ENCODE measurements at places on chromosomes 16 and 17.

DNA sequence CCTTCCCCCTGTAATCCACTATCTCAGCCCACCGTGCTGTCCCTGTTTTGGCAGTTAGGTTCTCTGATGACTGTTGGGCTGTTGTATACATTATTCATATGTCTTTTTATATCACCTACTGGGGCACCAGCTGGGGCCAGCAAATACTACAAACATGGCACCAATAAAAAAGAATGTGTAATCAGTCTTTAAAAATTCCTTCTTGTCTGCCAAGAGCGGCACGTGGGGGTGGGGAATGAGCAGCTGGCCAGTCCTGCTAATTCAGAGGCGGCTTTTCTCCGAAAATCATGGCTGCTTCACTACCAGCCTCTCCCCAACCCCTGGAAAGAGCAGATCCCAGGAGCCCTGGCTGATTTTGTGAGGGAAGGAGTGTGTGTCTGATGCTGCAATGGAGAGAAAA lies 77.7 kb upstream of the EEF2KMT start:
- no peak for DNase-seq

DNA sequence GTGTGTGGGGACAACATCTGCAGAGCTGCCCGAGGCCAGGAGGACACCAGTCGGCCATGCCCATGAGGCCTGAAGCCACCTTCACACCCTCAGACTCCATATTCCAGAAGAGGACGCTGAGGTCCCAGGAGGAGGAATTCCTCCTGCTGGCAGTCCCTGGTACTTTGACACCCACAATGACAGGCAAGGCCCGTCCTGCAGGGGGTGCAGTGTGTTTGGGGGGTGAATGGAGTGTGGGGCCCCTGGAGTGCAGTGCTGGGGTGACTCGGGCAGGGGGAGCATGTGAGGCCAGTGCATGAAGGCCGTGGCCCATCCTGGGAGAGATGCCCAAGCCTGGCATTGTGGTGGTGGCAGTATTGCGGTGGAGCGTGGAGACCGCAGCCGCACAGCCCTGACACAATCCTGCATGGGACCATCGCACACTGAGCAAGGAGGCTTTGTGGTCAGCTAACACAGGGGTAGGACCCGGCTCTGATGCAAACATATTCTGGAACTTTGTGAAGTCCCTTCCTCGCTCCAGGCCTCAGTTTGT lies 52.2 kb downstream of the ZDHHC7 start:
- no peak for DNase-seq

DNA sequence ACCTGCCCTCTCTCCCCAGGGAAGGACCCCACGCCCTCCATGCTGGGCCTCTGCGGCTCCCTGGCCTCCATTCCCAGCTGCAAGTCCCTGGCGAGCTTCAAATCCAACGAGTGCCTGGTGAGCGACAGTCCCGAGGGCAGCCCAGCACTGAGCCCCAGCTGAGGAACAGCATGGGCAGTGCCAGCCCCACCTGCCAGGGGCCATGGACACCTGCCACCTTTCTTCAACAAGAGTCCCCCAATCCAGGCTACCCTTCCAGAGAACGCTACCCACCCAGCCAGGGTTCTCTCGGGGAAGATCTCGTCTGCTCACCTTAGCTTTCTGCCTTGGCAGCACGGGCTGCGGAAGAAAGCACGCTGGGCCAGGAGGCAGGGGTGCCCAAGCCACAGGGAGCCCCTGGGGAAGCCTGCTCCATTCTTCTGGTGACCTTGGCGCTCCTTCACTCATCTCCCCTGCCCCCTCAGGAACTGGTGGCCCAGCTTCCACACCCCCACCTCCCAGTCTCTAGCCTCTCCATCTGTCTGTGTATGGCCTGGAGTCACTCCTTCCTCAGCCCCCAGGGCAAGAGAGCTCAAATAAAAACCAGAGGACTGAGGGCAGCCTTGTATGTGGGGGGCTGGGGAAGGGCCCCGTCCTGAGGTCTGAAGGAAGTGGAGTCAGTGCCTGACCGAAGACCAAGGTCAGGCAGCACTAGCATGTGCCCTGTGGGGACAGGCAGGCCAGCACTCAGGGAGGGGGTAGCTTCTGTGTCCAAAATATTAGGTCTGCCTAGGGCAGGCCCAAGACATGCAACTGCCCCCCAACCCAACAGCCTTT lies 6.3 kb downstream of the SLC25A39 start:
- DNase-seq: peak; percentile 56

GRCh38 chr17:64608571-64608981 lies 53.5 kb downstream of the SMURF2 start:
- no peak for DNase-seq

DNA sequence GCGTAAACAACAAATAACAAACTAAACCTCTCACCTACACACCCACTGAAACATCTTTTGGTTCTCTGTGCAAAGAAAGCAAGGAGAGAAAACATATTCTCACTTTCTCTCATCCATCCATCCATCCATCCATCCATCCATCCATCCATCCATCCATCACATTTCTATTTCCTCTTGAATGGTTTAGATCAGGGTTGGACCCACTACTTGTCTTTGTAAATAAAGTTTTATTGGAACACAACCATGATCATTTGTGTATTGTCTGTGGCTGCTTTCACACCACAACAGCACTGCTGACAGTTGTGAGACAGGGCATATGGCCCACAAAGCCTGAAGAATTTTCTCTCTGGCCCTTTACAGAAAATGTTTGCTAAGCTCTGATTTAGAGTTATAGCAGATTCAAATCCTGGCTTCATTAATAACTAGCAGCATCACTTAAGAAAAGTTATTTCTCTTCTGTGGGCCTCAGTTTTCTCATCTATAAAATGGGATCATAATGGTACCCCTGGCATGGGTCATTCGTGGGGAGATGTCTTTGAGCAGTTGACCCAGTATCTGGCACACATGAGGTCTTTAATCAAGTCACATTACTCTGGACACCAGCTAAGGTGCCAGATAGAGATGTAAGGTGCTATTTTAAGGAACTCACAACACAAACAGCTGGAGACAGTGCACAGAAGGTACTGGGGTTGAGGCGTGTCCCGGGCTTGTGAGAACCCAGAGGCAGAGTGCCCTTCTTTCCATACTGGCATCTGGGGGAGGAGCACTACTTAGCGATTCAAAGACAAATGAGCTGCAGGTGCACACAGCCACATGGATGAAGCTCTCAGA lies 146.3 kb downstream of the CMIP start:
- DNase-seq: no peak

DNA sequence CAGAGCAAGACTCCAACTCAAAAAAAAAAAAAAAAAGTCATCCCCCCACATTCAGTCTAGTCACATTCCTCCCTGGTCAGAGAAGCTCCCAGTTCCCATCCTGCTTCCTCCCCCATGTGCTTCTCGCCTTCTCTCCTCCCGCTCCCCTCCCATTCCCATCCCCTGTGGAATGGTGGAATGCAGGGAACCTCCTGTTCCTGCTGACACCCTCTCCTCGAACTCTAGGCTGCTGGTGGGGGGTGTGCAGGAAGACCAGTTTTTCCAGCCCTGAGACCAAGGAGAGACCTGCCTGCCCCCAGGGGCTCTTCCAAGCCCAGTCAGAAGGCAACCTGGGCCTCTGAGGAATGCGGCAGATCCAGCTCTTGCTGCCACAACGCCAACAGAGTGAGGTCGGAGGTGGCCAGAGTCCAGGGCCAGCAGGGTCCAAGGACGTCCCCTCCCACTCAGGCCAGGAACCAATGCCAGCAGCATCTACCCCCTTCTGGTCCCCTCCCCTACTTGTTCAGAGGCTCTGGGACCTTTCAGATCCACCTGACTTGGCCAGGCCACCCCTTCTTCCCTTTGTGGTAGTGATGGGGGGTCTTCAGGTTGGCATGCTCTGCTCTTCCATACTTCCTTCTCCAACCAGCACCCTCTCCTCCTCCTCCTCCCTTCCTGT lies 39.3 kb upstream of the TAC4 start:
- no peak for DNase-seq

- DNase-seq: no peak
These were observed 86.8 kb downstream of the MSI2 start for GRCh38 chr17:57342963-57343589.

- DNase-seq: no peak
These were observed 1.8 kb downstream of the SALL1 start for GRCh38 chr16:51149251-51149661.

- no peak for DNase-seq
These were observed 142.7 kb upstream of the GNAO1 start for GRCh38 chr16:56048425-56049105.

DNA sequence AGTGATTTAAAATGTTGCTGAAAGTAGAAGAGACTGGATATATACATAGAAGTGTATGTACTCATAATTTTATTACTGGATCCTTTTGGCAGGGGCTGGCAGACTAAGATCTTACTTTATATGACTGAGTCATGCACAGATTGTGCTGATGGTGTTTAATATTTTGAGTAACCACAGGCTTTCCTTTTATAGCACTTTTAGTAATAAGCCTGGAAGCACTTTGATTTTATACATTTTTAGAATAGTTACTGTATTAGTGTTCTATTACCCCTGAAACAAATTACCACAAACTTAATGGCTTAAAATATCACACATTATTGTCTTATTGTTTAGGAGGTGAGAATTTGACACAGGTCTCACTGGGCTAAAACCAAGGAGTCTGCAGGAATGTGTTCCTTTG lies 113.4 kb upstream of the CDH8 start:
- no peak for DNase-seq

- DNase-seq: no peak
These were observed 302.4 kb downstream of the SOX9 start for GRCh38 chr17:72423286-72423589.

- DNase-seq: no peak
These were observed 214.0 kb downstream of the NTN1 start for GRCh38 chr17:9235346-9235745.

DNA sequence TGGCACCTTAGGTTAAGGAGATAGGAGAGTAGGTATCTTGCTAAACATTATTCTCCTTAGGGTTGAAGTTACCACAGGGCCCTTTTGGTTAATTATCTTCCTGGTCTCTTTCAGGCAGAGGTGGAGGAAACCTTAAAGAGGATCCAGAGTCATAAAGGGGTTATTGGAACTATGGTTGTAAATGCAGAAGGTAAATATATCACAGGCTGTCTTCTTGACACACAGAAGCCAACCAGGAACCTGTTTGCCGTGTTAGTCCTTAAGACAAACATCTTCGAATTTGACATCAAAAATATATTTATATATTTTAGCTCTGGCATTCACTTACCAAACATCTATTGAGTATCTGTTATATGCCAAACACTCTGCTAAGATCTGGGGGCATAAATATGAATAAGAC lies 2.4 kb downstream of the DYNLRB2 start:
- DNase-seq: no peak

DNA sequence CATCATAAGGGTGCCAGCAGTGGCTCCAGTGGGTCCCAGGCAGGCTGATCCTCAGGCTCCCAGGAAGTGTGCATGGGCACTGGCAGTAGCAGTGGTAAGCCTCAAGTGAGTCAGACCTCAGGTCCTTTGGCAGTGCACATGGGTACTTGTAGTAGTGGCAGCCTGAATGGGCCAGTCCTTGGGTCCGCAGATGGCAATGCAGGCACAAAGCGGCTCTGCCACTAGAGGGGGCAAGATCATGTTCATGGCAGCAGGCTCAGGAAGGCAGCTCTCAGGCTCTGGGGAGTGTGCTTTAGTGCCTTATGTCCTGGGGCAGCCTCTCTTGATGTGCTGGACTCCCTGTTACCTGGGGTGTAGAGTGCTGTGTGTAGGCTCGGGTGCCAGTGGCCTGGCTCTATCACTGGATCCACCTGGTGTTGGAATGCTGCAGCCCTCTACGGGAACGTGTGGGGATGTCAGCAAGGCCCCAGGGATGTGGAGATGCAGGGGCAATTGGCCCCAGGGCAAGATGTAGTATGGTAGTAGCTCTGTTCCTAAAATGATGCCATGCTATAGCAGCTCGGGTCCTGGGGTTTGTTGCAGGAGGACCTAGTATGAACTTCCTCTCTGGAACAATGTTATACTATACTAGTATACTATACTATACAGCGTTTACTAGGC lies 11.0 kb downstream of the ACSM3 start:
- DNase-seq: peak; percentile 68

DNA sequence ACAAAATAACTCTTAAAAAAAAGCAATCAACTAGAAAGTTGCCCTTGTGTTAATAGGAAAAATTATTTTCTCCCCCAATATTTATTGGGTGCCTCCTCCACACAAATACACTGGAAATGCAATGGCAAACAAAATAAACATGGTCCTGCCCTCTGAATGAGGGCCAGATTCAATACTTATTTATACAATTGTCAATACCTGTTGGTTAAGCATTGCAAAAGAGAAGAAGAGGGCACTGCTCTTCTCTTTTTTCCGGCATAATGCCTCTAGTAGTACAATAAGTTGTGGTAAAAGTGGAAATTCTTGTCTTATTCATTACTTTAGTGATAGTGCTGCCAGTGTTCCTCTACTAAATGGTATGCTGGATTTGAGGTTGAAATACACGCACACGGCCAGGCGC lies 22.5 kb upstream of the ALDH3A2 start:
- DNase-seq: no peak

- DNase-seq: no peak
These were observed 61.6 kb downstream of the SOX9 start for GRCh38 chr17:72182371-72182873.

DNA sequence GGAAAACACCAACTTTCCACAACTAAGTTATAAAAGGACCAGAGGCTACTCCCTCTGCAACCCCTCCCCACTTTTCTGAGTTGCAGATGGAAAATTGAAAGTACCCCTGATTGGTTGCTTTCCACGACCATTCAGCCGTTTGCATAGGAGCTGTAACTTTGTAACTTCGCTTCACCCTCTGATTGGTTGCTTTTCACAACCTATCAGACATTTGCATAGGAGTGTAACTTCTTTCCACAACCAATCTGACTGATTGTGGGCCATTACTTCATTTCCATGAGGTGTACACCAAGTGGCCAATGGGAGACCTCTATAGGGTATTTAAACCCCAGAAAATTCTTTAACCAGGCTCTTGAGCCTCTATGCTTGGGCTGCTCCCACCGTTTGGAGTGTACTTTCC lies 644.1 kb downstream of the WWOX start:
- no peak for DNase-seq

DNA sequence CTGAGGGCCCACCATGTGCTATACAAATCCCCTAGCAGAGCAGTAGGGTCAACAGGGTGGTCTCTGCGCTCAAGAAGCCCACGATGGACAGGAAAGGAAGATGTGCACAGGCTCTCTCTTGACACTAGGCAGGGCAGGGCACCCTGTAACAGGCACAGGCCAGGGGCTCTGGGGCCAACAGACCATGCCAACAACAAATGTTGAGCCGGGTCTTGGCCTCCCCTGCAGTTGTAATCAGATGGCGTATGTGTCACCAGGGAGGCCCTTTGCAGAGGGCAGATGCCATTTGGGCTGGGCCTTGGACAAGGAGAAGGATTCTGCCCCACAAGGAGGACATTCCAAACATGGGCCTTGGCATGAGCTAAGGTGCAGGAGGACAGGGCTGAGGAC lies 5.3 kb downstream of the TRPV1 start:
- peak; percentile 10 for DNase-seq

DNA sequence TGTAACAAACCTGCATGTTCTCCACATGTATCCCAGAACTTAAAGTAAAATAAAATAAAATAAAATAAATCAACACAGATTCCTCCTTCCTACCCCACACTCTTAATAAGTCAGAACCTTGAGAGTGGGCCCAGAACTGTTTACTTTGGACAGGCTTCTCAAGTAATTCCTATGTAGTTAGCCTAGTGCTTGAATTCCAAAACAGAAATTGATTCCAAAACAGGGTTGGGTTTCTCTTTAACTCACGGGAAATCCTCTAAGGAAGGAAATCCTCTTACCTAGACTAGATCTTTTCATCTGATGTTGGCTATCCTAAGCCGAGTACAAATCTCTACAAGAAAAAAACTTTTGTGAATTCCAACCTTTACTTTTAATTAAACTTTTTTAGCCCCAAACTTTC lies 324.7 kb upstream of the C16orf82 start:
- no peak for DNase-seq

GRCh38 chr16:15790458-15790857 lies 66.4 kb downstream of the MYH11 start:
- DNase-seq: no peak

GRCh38 chr16:20901436-20902112 lies 1.0 kb downstream of the LYRM1 start:
- peak; percentile 62 for DNase-seq
